GM18507 (cell line): ENCODE measurements at places on chromosomes 13 and 19.

DNA sequence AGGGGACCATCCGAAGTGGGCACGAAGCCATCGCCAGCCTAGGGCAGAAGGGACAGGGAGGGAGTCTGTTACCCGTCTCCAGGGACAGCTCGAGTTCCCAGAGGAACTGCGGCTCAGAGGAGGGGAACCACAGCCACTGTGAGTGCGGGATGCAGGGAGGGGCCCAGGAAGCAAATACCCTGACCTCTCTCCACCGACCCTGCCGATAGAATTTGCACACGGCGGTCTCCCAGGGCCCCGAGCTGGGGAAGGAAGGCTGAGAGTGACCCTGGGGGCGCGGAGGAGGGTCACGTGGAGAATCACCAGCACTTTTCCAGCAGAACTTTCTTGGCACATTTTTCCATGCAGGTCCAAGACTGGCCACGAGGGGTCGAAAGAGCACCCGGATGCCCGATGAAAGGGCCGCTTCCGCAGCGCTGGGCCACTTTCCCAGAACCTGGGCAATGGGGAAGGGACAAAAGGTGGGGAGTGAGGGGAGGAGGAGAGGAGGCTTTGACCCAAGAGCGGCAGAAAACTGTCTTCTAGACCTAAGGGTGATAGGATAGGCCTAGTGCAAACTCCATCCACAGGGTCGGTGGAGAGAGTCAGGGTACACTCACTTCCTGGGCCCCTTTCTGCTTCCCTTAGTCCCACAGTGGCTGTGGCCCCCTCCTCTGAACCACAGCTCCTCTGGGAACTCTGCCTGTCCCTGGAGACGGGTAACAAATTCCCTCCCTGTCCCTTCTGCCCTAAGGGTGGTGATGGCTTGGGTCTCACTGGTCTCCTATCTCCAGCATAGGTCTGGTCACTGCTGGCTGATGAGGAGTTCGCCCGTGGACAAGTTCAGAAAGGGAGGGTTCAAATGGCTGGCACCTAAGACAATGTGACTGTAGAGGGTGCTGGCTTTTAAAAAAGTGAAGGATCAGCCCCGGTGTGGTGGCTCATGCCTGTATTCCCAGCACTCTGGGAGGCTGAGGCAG, 5.3 kb upstream of the GPR4 start:
- DNase-seq = no peak

DNA sequence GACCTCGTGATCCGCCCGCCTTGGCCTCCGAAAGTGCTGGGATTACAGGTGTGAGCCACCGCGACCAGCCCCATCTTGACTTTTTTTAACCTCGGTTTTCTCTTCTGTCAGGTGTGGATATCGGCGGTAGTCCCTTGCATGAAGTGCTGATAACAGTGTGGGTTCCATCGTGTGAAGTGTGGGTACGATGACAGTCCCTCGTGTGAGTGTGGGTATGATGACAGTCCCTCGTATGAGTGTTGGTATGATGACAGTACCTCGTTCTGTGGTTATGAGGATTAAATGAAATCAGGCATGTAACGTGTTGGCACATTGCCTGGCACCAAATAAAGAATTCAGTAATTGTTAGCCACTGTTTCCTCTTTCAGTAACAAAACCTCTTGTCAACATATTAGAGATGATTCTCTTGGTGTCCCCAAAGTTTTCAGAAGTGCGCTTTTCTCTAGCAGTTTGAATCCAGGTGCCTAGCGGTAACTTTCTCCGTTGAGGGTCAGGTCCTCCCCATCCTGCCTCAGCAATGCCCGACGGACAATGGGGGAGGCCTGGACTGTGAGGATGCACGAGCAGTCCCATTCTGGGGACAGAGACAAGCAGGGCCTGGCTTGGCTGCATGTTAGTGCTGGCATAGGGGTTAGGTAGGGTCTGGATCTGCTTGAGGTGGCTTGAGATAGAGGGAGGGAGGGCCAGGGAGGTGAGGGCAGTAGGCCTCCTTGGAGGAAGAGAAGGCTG, 15.3 kb downstream of the GATAD2A start:
- DNase-seq = no peak

GRCh38 chr13:30240608-30241007, 66.7 kb downstream of the KATNAL1 start:
- DNase-seq = peak; percentile 18

DNA sequence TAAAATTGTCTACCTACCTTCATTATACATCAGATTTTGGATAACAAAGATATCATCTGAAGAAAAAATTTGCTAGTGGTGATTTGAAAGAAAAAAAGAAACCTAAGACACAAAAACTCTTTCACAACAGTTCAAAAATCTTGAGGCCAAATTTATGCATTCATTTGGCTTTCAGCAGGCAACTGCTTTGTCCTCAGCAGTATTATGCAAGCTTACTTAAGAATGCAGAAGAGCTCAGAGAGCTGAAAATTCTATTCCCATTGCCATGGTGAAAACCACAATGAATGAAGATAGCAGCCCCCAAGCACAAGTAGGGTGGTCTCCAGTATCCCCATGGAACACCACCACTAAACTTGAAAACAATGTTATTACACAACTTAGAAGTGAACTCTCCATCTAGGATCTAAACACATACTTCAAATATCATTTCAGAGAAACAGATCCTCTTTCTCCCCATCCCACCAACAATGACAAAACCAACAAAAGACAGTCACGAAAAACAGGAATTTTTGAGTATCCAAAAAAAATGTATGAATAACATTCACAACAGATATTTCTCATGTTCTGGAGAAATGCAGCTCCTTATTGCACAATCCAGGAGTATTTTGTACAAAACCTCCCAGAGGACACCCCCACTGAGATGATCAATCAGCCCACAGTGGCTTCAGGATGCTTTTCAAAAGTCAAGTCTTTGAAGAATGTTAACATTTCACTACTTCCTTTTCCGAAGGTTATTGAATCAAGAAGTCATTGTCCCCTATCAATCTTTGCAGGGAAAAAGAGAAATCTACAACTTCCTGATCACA, 192.7 kb downstream of the LHFPL6 start:
- DNase-seq = no peak

DNA sequence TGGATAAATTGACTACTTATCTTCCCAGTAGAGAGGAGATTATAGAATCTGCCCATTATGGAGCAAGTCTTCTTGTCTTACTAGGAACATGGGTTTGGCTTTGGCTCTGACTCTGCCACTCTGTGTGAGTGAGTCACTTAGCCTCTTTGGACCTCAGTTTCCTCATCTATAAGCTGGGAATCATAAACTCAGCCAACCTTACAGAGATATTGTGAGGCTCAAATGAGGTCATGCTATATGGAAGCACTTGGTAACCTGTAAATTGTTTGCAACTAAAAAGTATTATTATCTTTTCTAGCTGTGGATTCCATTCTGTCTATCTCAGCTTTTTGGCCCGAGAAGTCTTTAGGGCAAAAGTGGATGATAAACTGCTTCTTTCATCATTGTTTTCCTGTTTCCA, 186.8 kb upstream of the TSC22D1 start:
- no peak for DNase-seq

DNA sequence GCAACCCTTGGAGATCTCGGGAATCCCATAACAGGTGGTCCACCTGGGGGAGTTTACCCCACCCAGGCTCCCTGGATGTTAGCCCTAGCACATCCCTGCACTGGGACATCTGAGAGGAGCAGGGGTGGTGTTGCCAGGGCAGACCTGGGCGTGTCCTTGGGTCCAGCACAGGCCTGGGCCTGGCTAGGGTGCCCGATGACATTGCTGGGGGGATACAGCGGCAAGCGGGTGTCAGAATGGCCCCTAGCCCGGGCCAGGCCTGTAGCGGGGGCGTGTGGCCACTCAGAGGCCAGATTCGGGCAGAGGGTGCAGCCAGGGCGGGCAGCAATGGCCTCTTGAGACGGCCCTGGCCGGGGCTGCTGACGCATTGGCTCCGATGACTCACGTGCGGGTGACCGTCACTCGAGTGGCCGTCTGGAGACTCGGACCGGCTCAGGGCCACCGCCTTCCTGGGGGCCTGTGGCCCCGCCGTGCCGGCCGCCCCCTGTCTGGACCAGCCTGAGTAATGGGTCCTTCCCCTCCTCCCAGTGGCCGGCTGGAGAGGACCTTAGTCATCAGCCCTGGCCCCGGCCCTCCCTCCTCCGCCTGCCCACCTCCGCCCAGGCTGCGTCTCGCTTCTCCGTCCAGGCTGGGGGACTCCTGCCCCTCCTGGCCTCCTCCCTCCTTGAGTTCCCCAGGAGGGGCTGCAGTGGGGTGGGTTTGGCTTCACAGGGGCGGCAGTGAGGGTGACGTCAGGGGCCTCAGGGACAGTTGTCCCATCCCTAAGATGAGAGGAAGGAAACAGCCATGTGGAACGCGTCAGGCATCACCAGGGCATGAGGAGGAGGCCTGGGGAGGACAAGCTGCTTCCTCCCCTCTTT, 23.2 kb upstream of the CRTC1 start:
- DNase-seq = no peak
